Bronchial epithelial cell (primary cell): ENCODE measurements at places on chromosomes 7 and 10. TPM values are rescaled to one million over a fixed set of nuclear protein-coding genes. Genes with fewer than 3 reads are reported as not detected.

DNA sequence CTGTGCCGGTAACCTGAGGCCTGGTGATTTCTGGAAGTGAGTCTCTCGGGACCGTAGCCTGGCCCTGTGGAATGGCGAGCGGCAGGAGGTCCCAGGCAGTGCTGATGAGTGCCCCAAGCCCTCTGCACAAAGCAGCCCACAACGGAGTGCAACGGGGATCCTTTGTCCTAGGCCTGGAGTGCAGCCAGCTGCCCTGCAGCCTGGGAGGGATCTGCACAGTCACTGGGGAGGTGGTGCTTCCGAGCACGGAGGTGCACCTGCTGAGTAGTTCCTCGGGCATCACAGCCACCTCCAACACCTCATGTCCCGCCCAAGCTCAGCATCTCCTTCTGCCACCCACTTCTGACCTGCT, 162.8 kb upstream of the ZMIZ1 start:
- no peak for DNase-seq

DNA sequence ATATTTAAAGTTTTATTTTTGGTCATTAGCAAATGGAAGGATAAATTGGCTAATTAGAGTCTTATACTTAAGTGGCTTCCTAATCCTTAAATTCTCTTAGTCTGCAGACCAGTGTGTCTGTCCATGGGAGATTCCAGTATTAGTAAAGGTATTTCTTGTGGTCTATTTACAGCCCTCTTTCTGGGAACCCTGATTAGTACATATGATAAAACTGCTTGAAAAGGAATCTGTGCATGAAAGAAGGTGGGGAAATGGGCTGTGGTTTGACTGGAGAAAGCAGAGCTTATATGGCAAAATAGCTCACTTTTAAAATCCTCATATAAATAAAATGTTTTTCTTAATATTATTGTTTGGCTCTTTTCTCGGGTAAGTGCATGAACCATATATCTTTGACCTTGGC, 124.5 kb upstream of the RHOBTB1 start:
- no peak for DNase-seq

GRCh38 chr7:140415361-140415760, 11.5 kb downstream of the RAB19 start:
- no peak for DNase-seq

DNA sequence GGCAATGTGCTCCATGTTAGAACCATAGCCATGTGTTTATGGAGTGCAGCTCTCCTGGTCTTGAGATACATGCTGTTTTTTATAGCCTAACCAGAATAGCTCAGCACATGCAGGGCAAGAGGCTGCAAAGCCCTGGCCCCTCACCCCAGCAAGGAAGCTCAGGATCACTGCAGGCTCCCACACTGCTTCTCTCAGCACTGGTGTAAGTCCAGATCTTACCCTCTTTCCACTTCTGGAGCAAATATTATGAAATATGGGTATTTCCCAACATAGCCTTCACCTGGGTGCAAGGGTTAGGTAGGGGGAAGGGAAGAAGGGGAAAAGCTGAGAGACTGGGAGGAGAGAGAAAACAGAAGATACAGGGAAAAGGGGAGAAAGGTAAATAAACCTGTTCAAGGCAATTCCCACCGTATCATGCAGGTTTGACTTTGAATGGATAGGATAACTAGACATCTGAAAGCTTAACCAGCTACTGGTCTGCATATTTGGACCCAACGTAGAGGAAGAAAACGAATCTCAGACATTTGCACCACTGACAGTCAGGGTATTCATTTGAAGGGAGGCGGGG, 19.7 kb downstream of the SKIDA1 start:
- DNase-seq = no peak

GRCh38 chr10:70164163-70164562, 6.2 kb downstream of the SAR1A start:
- no peak for DNase-seq

GRCh38 chr10:89035461-89035860, 44.9 kb downstream of the FAS start:
- DNase-seq = no peak

GRCh38 chr10:22742678-22743077, 28.3 kb upstream of the PIP4K2A start:
- no peak for DNase-seq

DNA sequence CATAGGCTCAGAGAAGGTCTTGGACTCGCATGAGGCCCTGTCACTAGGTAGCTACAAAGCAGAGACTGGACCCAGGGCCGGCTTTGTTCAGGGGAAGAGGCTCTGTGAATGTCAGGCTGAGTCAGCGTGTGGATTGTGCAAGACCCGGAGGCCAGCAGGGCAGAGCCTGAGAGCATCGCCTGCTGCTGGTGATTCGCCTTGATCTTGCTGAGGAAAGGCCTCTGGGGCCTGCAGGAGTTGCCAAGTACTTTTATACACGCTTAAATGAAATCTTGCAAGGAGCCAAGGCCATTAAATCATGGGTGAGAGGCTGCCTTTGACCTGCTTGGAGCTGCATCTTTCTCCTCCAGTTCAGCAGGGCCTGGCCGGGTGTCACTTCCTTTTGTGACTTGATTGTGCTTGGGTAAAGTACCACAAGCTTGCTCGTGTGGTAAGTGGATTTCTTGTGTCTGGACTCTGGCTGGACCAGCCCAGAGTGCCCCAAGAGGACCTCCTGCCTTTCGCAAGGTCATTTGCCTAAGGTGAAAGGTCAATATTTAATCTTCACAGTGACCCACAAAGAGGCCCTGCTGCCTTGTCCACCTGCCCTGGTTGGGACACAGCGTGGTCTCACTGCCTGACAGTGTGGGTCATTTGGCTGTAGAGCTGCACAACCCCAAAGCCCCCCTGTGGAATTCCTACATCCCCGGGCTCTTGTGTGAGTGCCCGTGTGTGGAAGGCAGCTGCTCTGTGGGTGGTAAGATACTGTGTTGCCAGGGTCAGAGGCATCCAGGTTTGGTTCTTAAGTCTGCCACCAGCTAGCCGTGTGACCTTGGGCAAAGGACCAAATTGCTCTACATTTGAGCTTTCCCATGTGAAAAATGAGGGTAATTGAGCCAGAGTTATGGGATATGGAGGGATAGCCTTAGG, 38.6 kb upstream of the SH2D4B start:
- DNase-seq = peak; percentile 92

- no peak for DNase-seq
These were observed 120.1 kb downstream of the DYNC2I1 start for GRCh38 chr7:158976468-158976848.

DNA sequence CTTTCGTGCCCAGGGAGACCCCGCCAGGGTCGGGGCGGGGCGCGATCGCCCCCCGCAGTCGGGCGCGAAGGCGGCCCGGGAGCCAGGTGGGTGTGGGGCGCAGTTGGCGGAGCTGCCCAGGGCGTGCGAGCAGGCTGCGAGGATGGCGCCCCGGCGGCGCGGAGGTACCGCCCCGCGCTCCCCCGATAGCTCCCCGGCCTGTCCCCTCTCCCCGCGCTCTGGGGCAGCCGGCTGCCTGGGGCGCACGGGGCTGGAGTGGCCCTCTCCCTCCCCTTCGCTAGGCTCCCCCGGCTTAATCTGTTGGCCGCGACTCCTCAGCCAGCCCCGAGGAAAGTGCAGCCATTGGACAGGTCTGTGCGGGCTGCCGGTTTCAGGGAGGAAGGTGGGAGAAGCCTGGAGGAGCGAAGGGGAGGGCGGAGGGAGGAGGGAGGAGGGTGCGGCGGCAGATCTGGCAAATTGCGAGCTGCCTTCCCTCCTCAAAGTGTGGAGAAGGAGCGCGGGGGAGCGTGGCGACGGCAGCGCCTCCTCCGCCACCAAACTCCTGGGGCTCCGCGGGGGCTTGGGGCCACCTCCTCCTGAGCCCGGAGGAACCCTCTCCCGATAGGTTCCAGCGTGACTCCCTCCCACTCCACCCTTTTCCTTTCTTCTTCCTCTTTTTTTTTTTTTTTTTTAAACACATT, 361 bp upstream of the PLXDC2 start:
- no peak for DNase-seq

- DNase-seq = peak; percentile 22
These were observed 43.3 kb downstream of the GPR37 start for GRCh38 chr7:124722292-124722691.

VPS37D gene
- total RNA-seq = 1.0 and 2.4 TPM in 2 replicates

LRIT1 gene
- not detected in 2 replicates for total RNA-seq

CYP3A7 gene
- total RNA-seq = not detected in 2 replicates
